Right renal pelvis (tissue), 4 donors: ENCODE measurements at places on chromosomes 3 and 15.

GRCh38 chr3:193240436-193240849, 579 bp upstream of the PLAAT1 start:
- no peak for DNase-seq

DNA sequence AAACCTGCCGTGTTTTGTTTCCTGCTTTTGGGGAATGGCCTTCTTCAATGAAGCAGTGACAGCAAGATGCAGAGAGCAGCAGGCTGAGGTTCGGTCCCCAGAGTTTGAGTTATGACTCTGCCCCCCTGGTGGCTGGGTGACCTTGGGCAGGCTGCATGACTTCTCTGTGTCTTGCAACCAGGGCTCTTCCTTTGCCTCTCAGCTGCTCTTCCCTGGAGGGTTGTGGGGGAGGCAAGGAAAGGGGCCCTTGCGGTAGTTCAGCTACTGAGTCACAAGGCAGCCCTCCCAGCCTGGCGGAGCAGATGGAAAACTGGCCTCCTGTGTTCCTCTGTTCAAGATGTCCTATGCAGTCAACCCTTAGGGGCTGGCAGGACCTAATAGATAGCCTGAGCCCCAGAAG, 17.1 kb downstream of the CTXND1 start:
- no peak for DNase-seq

- DNase-seq = no peak
Observed at GRCh38 chr15:44261007-44261706, 27.4 kb upstream of the GOLM2 start.

- no peak for DNase-seq
Observed at GRCh38 chr3:130933801-130934345, 40.0 kb downstream of the ATP2C1 start.

DNA sequence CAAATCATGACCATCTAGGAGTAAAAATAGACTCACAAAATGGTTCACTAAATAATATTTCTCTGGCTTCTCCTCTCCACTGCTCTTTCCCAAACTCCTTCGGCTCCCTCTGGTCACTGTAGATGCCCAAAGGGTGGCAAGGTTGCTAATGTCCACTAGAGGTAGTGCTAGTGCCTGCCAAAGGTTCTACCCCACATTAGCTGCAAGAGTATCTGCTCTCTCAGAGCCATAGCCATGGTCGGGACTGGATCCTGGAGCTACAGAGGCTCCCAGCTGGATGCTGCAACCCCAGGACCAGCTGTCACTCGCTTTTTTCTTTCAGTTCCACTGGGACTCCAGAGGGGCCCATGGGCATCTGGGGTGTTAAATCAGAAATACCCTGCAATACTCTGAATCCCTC, 8.5 kb downstream of the HTR3D start:
- no peak for DNase-seq

GRCh38 chr3:12966847-12967605, 106.2 kb downstream of the IQSEC1 start:
- DNase-seq = no peak

- DNase-seq = no peak
Observed at GRCh38 chr15:66151809-66152208, 101.7 kb downstream of the MEGF11 start.

DNA sequence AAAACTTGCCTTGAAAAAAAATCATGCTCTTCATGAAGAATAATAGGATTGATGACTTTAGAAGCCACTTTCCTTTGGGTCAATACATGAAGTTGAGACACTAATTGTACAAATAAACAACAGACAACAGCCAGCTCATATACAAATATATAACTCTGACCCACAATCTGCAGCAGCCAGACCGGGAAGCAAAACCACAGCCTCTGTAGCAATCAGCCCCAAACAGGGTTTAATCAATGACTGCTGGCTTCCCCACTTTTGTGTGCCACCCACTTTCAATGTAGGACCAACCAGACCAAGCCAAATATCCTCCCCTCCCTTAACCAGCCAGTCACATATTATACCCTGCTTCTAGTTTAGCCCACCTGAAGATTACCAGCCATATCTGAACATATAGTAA, 39.0 kb downstream of the IFT57 start:
- no peak for DNase-seq

DNA sequence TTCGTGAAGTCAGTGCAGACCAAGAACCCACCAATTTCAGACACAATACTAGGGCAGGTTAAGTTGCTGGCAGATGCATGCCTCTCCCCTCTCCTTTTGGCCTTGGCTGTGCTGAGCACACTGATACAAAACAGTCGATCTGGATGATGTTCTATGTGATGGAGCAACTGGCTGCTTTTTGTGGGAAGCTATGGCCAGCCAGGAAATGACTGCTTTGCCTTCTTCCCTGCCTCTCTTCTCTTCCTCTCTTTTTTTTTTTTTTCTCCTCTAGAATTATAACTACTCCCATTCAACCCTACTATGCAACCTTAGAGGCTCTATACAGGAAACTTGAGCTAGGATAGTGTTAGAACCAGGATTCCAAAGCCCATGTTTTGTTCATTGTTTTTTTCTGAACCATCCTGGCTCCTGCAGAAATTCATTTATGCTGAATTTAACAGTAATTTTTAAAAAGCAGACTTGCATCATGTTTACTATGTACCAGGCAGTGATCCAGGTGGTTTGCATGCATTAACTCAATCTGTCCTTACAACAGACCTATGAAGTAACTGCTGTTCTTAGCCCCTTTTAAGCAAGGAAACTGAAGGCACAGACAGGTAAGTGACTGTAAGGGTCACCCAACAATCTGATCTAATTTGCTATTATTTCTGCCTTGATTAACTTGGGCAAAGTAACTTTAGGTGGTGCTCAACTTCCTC, 62.9 kb downstream of the PLD1 start:
- DNase-seq = no peak

GRCh38 chr3:114718898-114719210, 425.0 kb downstream of the TIGIT start:
- peak; percentile 11 for DNase-seq

DNA sequence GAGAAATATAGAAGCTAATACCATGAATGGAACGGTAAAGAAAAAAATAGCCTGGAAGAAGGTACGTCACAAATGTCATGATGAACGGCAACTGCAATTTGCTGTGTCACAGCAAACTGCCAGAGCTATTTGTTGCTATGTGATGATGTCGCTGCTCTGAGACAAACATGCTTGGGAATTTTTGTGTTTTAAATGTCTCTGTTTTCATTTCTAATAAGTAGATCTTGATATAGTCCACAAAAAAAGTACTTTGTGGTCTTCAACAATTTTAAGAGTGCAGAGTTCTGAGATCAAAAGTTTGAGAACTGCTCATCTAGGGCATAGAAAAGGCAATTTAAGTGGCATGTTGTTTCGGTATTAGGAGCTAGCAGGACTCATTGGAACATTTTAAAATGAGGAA, 4.3 kb upstream of the NR1D2 start:
- DNase-seq = no peak

DNA sequence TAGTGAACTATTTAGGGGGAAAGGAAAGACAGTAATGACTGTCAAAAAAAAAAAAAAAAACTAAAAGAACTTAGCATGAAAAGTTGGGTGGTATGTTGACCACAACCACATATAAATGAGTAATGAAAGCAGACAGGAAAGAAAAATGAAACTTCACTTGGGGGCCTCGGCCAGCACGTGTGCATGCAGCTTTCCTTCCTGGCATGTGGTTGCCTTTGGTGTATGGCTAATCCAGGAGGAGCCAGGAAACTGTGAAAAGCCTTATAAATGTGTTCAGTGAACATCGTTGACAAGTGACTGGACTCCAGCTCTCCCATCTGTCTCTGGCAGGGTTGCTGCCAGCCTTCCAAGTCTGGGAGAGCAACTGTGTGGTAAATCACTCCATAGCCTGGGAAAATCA, 195.1 kb downstream of the DTWD1 start:
- no peak for DNase-seq

DNA sequence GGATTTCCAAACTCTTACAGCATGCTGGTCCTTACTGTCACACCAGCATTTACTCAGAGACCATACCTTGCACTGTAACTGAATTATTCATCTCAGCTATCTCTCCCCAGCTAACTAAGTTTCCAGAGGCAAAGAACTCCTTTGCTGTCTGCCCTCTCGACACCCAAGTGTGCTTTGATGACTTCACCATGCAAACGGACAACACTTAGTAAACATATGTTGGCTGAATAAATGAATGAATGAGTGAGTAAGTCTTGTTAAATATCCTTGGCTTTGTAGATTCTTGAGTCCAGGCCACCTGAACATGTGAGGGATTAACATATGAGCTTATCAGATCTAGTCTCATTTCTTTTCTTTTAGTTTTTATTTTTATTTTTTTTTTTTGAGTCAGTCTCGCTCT, 138.2 kb downstream of the PLD1 start:
- DNase-seq = no peak

DNA sequence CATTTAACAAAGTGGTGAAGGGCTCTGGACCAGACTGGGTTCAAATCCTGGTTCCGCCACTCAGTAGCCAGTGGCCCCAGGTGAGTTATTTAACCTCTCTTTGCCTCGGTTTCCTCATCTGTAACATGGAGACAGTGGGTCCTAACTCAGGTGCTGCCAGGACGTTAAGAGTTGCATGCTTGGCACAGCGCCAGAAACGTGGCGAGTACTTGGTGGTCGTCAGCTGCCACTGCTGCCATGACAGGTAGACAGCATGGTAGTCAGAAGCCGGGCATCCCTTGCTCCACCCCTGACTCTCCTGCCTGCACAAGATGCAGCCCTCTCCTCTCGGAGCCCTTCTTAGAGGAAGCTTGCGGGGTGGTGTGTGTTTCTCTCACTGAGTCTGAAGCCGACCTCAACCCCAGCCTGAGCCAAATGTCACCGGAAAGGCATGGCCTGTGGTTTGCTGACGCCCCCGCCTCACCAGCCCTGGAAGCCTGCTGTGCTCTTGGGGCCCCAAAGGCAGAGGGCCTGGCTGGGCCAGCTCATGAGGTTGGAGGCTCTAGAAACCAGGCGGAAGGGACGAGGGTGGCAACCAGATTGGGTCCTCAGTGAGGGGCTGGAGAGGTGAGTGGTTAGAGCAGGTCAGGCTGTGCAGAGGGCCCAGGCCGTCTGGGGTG, 160.8 kb upstream of the TLE3 start:
- no peak for DNase-seq

- DNase-seq = no peak
Observed at GRCh38 chr15:28977377-28978010, 91.7 kb downstream of the APBA2 start.

DNA sequence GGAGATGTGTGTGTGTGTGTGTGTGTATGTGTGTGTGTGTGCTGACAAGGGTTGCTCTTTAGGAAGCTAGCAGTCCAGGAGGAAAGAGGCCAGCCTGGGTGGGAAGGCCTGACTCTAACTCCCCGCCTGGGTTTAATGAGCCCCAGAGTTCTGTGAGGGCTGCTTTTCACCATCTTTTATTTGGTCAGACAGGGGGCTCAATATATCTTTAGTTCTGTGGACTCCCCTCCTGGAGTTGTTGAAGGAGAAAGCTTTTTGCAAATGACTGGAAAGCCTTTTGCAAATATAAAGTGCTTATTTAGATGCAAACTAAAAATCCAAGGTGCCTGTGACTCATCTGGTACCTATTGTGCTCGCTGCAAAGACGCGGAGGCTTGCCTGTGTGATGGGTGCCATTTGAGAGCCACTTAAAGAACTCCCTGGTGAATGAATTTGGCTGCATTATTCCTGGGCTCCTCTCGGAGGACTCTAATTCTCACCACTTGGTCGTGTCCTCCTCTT, 24.5 kb downstream of the DRD3 start:
- DNase-seq = no peak

GRCh38 chr3:189172668-189173419, 1.1 kb downstream of the TPRG1 start:
- DNase-seq = no peak

DNA sequence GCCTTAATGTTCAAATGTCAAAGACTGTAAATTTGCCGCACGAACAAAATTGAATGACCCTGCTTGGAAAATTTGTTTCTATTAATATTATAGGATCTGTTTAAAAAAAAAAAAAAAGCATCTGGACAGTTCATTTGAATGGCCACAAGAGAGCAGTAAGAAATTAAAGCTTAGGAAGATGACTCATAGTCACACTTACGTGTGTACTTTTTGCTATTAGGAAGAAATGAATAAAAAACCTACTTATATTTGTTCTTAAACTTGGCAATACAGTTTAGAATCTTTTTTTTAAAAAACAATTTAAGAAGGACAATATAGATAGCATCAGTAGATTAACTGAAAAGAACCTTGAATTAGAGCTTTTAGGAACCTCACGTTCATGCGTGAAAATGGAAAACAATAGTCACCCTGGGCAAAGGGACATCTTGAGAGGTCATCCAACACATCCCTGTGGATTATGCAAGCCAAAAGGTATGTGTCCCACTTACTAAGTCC, 621.8 kb downstream of the MECOM start:
- DNase-seq = no peak

- DNase-seq = no peak
Observed at GRCh38 chr3:177119829-177120228, 77.5 kb downstream of the TBL1XR1 start.

- DNase-seq = no peak
Observed at GRCh38 chr3:27903446-27903845, 181.3 kb upstream of the EOMES start.

GRCh38 chr15:95492388-95493070, 838.0 kb upstream of the NR2F2 start:
- DNase-seq = no peak

DNA sequence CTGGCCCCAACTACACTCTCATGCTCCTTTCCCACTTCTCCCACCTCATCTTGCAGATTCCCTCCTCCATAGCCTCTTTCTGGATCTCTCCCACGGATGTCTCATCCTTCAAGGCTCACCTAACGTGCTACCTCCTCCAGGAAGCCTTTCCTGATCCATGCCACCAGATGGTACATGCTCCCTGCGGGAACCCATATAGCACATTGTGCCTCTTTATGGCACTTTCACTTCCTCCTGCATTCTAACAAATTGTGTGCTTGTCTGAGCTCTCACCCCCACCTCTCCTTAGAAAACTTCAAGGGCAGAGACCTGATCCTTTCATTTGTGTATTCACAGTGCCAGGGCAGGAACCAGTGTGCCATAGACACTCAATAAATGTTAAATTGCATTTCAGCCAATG, 63.0 kb downstream of the HES1 start:
- no peak for DNase-seq

- DNase-seq = no peak
Observed at GRCh38 chr3:70737666-70738290, 425.3 kb upstream of the MDFIC2 start.

- DNase-seq = no peak
Observed at GRCh38 chr3:127800508-127800907, 21.8 kb downstream of the MGLL start.

DNA sequence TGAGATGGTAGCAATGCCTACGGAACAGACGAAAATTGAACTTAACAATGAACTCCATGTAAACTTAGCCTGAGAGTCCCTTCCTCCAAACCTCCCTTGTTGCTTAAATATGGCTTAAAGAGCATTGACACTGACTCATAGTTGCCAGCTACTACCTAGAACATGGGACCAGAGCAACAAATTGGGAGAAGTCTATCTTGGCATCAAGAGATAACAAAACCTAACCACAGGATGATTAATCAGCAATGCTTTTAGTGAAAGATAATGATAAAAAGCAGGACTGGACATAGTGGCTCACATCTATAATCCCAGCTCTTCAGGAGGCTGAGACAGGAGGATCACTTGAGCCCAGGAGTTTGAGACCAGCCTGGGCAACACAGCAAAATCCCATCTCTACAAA, 117.8 kb upstream of the MNS1 start:
- DNase-seq = no peak
